Stimulated activated CD4-positive, alpha-beta T cell treated with anti-CD3 and anti-CD28 coated beads, Interleukin-12 subunit alpha, Interleukin-12 subunit beta, amount 100 ng/mL, for 4 hours (primary cell): ENCODE measurements at places on chromosomes 3 and 15.

DNA sequence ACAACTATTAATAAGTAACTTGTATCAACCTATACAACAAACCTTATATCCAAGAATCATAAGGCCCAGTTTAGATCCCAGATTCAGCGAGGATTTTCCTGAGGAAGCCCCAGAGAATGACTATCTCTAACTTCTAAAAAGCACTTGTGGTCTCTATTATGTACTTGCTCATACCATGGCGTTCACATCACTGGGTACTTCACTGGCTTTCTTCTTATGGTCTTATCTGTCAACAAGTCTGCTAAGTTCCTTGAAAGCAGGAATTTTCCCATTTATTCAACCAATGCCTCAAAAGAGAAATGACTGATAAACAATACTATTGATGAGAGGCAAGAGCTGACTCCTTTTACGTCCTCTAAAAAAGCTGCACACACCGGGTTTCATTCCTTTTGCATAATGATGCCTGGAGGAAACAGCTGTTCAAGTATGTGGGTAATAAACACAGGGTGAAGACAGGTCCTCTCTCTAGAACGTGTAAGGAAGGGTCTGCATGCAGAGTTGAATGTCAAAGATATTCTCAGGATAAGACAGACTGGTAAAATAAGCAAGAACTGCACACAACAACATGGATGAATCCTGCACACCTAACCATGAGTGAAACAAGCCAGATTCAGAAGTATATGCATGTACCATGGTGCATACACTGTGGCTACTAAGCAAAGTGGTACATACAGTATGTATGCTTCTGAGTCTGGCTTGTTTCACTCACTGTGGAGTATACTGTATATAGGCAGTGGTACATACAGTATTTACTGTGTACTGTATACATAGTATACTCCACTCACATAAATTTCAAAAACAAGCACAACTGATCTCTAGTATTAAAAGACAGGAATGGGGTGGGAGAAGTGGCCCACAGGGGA, 408.7 kb downstream of the SHQ1 start:
- DNase-seq: no peak

DNA sequence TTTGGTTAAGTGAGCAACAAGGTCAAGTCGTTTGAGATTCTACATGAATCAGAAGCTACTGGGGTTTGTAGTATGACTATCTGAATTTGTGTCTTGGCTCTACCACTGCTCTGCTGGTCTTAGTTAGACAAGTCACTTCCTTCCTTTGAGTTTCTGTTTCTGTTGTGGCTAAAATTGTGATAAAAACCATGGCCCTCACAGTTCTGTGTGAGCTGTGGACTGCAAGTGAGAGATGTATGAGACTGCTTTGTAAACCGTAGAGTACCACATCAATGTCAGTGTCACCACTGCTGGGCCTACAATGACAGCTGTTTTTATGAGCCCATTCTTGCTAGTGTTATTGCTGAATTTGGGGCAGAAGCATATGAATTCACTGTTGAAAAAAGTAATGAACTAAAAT, 32.7 kb downstream of the RARB start:
- DNase-seq: no peak

DNA sequence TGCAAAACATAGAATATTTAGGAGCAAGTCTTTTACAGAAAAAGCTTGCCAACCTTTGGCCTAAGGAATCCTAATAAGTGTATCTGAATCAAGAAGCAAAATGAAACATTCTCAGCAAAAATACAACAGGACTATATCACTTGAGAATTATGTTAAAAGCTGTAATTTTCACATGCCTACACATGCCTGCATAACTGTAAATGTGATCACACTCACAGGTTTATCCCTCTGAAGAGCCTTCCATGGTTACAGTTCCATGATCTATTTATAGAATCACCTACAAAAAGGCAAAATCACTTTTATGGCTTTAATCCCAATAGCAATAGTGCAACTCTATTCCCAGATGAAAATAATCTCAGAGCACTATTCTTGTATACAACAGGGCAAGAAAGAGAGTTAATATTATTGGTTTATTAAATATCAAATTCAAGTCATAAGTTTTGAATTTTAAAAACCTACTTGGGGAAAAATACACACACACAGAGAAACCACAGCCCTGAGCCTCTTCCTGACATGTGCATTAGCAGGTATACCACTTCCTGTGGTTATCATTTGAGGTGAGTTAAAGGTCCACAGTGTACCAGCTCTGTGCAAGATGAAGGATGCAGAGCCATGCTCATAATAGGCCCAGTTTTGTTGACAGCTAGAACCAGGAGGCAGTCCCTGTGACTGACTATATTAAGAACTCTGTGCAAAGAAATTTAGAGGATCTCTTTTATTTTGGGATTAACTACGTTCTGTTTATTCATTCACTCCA, 252.5 kb upstream of the TGFBR2 start:
- DNase-seq: no peak

DNA sequence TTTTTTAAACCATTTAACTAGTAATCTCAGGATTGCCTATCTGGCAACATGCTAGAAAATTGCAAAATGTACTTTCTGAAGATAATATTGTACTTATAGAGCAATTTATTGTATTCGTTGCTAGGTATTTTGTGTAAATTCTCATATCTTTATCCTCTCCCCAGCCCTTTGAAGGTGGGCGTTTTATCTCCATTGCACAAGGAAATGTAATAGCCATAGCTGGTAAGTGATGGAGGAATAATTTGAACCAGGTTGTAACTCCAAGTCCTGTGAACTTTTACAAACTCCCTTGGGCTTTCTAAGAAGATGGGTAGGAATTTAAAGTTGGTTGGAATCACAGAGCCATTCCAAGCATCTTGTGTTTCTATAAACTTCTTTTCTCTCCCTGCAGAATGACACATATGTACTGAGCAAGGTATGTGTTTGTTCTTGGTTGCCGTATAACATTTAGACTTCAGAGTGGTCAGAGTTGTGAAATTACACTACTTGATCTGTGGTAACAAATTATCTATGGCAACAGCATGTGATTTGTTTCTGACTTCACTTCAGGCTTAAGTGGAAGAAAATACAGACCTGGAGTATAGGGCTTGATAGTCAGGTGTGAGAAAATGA, 170.9 kb downstream of the AKAP13 start:
- no peak for DNase-seq

DNA sequence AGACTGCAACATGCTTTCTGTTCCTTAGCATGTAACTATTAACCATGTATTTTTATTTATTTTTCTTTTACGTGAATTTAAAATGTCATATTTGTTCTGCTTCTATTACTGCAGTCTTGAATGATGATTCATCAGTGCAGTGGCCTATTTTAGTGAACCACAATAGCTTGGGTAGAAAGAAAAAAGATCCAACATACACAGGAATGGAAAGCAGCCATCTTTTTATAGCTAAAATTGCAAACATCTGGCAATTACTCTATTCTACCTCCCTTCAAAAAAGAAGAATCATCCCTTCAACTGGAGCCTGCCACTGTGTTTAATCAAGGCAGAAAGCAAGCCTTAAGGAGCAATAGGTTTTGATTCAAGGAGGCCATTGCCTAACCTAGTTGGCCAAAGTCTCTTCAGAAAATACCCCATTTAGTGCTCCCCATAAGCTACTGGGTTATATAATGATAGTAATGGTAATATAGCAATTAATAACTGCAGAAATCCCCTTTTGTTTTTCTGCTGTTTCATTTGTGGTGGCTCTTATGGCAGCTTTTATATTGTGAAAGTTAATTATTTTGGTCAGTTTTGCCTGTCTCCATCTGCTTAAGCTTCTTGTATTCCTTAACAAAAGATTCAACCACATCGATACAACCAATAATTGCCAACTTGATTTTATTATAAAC, 267.3 kb downstream of the LPP start:
- no peak for DNase-seq

DNA sequence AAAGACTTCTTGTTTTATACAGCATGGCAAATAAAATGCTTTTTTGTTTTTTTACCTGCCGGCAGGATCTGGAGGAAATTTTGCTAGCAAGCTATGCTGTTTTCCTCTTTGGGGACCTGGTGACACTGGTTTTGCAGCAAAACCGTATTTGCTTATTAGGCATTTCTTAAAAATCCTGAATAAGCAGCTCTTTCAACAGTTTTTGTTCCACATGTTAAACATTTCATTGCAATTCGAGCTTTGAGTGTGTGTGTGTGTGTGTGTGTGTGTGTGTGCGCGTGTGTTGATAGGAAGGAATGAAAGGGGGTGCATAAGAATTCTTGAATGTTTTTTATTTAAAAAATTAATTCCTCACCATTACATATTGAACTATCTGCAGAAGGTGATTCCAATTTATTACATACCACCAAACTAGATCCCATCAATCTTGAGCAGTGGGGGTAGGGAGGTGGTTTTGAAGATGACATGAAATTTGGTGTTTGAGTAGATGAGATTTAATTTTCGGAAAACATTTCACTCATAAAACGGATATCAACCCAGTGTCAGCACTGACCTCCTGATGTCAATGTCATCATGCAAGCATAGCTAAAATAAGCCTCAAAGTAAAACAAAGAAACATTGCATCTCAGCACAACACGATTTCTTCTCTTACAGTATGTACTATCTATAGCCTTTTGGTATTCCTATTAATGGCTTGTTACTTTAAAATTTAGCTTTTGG, 17.3 kb downstream of the ZBTB38 start:
- no peak for DNase-seq

- DNase-seq: no peak
Observed at GRCh38 chr3:29285471-29286071, 4.7 kb downstream of the RBMS3 start.

DNA sequence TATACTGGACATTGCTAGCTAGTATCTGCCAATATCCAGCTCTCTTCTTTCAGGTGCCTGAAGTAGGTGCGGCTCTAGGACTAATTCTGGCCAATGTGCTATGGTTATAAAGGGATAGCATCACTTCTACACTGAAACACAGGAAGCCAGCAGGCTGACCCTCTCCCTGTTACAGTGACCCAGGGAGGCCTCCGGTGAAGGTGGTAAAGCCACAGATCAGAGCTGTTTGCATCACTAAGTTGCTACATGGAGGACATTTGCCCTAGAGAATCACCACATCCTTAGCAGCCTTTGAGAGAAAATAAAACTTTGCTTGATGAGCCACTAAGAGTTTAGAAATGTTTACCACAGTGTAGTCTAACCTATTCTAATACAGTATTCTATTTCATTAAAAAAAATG, 161.4 kb downstream of the CHST2 start:
- DNase-seq: no peak

- no peak for DNase-seq
Observed at GRCh38 chr3:72223116-72223515, 438.2 kb upstream of the PROK2 start.

GRCh38 chr3:83843716-83844115, 1115.1 kb upstream of the CADM2 start:
- DNase-seq: no peak

GRCh38 chr3:11288786-11289637, 16.8 kb downstream of the ATG7 start:
- no peak for DNase-seq

GRCh38 chr15:64314456-64314855, 41.5 kb downstream of the CSNK1G1 start:
- no peak for DNase-seq

DNA sequence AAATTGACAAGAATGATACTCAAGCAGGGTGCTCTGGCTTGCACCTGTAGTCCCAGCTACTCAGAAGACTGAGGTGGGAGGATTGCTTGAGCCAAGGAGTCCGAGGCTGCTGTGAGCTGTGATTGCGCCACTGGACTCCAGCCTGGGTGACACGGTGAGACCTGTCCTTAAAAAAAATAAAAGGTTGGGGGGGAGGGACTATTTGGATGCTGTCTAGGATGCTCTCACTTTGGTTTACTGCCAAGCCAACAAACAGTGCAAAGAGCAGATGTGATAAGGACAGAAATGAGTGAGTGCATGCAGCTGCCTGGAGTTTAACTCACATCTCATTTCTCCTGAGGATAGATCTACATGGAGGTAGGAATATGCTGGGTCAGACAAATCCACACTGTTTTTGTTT, 130.0 kb downstream of the FRMD4B start:
- DNase-seq: no peak

- DNase-seq: no peak
Observed at GRCh38 chr15:101170568-101171350, 81.1 kb downstream of the CHSY1 start.

DNA sequence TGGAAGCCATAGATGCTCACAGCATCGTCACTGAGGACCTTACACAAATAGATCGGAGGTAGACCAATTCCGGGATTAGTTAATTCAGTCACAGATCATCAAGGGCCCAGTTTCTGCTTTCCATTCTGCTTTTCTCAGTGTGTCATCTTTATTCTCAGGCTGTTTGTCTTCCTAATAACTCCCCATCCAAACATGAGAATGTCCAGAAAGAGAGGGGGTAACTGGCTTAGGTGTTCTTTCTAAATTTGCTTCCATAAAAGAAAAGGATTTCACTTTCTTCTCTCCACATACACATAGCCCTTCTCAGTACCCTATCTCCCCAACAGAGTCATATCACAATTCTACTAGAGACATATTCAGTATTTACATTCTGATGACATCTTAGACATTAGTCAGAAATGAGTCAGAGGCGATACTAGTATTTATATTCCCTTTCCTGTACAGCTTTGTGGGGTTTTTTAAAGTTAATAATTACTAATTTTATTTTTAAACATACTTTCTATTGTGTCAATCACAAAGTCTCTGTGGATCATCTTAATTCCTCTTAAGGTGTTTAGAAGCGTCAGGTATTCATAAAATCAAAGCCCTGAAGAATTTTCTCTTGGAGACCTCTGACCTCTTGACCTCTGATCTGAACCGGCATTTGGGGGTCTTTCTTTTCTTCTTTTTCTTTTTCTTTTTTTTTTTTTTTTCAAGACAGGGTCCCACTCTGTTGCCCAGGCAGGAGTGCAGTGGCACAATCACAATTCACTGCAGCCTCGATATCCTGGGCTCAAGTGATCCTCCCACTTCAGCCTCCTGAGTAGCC, 24.3 kb upstream of the IL12A start:
- DNase-seq: no peak

DNA sequence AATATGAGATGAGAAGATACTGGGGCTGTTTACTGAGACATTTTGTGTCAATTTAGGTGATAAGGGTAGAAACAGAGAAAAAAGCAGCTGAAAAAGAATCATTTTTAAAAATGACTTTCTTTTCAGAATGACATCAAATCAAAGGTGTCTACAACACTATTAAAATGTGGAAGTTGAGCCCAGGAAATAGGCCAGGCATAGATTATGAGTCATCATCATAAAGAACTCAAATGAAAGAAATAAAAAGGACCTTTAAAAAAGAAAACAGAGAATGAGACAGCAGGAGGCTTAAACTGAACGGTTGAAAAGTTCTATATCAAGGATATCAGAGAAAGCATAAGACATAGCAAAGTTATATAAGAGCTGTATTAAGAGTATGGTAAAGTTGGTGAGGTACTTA, 442.5 kb downstream of the CNTN6 start:
- DNase-seq: no peak

DNA sequence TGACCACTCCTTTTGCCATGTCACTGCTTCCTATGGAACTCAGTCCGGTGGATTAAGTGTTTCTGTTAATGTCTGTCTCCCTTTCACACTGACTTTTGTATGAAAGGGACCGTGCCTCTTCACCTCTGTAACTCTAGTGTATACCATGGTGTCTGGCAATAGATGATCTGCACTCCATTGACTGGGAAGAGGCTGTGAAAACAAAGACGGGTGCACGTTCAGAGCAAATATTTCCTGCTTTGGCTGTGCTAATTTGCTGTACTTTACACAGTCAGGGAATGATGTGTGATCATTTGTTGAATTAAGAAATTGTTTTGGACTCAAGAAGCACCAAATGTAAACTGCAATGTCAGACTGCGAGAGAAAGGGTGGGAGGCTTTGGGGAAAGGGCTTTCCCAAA, 315.2 kb downstream of the RORA start:
- no peak for DNase-seq
